Left ventricle myocardium inferior (tissue), 1 donor: ENCODE measurements at places on chromosomes 1 and 21. TPM values are rescaled to one million over a fixed set of nuclear protein-coding genes. Genes with fewer than 3 reads are reported as not detected.

DNA sequence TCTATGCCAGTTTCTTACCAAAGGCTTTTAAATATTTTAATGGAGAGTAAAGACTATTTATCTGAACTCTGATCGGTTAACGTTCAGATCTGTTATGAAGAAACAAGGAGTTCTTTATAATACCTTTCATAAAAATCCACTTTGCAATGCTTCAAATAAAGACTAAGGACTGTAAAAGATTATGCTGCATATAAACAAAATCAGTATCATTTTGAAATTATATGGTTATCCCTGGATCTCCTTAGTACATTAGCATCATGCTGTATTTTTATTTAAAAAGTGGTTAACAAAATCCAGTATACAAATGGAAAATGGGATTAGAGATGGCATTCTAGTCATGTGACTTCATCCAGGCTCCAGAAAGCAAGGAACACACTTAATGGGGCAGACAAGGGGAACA lies 386.8 kb downstream of the LMO4 start:
- H3K27ac ChIP-seq: no peak overlapping the region
- no peak overlapping the region for H3K4me3 ChIP-seq
- no peaks in the 10 kb centered on the region for H3K36me3 ChIP-seq
- no peaks in the 10 kb centered on the region for H3K27me3 ChIP-seq

DNA sequence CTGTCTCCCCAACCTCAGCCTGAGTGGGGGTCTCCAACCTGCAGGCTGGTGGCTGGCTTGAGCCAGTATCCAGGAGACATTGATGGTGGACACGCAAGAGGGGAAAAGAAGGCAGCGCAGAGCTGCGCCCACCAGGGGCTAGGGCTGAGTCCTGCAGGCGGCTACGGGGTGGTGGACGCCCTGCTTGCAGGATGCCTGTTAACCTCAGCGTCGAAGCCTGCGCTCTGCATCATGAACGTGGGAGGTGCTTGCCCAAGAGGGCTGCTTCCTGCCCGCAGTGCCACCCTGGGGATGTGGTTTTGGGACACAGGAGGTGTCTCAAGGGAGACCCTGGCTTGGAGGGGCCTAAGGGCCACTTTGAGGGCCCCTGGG lies 11.6 kb downstream of the CFAP410 start:
- no peak overlapping the region for H3K4me3 ChIP-seq
- peaks cover 47% of the 10 kb centered on the region for H3K36me3 ChIP-seq
- no peaks in the 10 kb centered on the region for H3K27me3 ChIP-seq
- H3K4me1 ChIP-seq: no peaks in the 10 kb centered on the region

GRCh38 chr1:170853302-170853701 lies 82.0 kb upstream of the MROH9 start:
- no peak overlapping the region for H3K27ac ChIP-seq
- no peaks in the 10 kb centered on the region for H3K36me3 ChIP-seq
- no peaks in the 10 kb centered on the region for H3K27me3 ChIP-seq
- DNase-seq: no peak
- H3K4me1 ChIP-seq: no peaks in the 10 kb centered on the region

DNA sequence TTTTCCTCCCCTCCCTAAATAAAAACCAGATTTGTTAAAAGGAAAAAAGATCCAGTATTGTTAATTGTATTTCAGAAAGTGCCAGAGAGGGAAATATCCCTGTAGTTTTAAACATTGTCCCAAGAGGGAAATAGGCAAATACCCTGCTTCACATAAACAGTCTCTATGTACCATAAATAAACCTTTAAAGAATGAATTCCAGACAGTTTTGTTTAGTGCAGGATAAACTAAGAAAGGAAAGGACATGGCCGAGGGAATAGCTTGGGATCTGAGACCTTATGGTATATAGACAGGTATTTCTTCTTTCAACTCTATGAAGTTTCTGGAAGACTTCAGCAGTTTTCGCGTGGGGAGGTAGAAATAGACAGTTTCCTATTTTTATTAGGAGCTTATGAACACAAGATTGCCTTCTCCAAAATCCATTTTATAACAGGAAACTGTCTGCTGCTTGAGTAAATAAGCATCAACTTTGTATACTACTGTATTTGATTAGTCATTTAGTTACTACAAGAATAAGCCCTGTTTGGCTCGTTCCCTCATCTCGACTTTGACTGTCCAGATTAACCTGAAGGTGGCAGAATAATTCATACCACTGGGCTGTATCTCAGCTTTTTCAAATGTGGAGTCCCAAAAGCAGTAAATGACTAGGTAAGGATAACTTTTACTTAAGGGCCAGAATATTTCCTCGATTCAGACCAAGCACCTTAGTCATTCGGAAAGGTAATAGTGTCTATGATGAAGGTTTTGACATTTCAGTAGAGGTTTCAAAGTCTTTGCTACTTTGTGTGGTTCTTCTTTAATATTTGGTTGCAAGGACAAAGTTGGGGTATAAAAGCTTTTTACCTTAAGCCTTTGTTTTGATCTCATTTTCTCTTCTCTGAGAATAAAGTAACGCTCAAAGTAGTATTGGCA lies 177.5 kb downstream of the VPS13D start:
- no peak overlapping the region for H3K4me3 ChIP-seq
- DNase-seq: no peak
- peak overlapping the region; percentile 78 for H3K27ac ChIP-seq
- H3K4me1 ChIP-seq: peaks cover 53% of the 10 kb centered on the region
- no peaks in the 10 kb centered on the region for H3K27me3 ChIP-seq

DNA sequence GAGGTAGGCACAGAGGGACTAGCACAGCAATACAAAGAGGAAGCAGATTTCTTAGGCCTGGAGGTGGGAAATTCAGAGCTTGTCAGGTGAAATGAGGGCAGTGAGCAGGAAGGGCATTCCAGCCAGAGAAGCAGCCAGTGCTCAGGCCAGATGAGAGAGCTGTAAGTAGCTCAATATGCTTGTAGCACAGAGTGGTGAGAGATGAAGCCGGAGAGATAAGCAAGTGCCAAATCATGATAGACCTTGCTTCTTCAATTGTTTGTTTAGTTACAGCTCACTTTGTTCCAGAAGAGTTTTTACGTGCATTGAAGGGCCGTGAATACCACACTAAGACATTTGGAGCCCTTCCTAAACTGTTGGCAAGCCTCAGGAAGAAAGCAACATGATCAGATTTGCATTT lies 42.0 kb upstream of the ADAMTS1 start:
- no peaks in the 10 kb centered on the region for H3K36me3 ChIP-seq
- no peak overlapping the region for H3K4me3 ChIP-seq
- DNase-seq: no peak
- no peaks in the 10 kb centered on the region for H3K27me3 ChIP-seq
- peaks cover 4% of the 10 kb centered on the region for H3K4me1 ChIP-seq

- no peaks in the 10 kb centered on the region for H3K4me1 ChIP-seq
- H3K4me3 ChIP-seq: no peak overlapping the region
- H3K36me3 ChIP-seq: no peaks in the 10 kb centered on the region
Observed at GRCh38 chr1:240424740-240425464, 187.1 kb downstream of the GREM2 start.

DNA sequence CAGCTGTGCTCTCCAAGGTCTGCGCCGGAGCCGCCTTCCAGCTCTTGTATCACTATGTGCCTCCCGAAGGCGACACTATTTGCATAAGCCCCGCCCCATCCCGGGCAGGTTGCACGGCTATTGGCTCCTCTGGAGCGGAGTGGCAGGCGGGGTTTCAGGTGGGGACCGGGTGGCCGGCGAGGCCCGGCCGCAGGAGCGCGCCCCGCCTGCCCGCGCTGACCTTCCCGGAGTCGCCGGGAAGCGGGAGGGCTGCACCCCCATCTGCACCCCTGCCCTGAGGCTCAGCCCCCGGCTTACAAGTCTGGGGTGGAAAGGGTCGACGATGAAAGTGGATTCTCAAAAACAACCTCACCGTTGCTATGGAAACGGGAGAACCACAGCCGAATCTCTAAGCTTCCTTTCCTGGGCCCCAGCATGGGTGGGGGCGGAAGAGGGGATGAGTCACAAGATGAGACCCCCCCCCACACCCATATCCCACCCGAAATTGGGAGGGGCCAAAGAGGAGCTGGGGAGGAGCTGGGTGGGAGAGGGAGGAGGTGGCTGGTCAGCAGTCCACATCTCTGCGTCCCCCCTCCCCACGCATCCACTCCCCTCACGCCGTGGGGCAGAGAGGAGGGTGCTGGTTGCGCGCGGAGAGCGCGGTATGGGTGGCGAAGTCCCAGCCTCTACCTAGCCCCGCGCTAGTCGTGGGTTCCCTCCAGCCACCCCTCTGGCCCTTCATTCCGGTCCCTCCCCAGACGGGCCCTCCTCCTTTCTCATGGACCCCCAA lies at the start of gene HPCAL4:
Gene HPCAL4 (minus strand): TSS at position 51 of the 769 bp plus-strand sequence. CDS start 6,830 bp downstream, outside the sequence.
- H3K4me1 ChIP-seq: peaks cover 33% of the 10 kb centered on the region
- H3K4me3 ChIP-seq: peak within 1 kb of the TSS; percentile 64
- peak; percentile 87 for DNase-seq
- no peaks in the 10 kb centered on the region for H3K36me3 ChIP-seq

GRCh38 chr1:158248771-158249170 lies 5.5 kb upstream of the CD1A start:
- H3K27ac ChIP-seq: no peak overlapping the region
- no peak overlapping the region for H3K4me3 ChIP-seq
- peaks cover 4% of the 10 kb centered on the region for H3K4me1 ChIP-seq
- no peaks in the 10 kb centered on the region for H3K27me3 ChIP-seq
- no peaks in the 10 kb centered on the region for H3K36me3 ChIP-seq
- no peak for DNase-seq

Gene KIF14
- total RNA-seq: 0.08 TPM

Gene CCDC181
- total RNA-seq: 1.5 TPM

Gene CNKSR1
- 1.8 TPM for total RNA-seq

Gene KCNE2
- total RNA-seq: not detected

Gene TMCO4
- 8.6 TPM for total RNA-seq

Gene CFHR4
- total RNA-seq: not detected

Gene HPCA
- not detected for total RNA-seq

Gene PDPN
- 16.7 TPM for total RNA-seq

Gene GCSAML
- total RNA-seq: 0.19 TPM

Gene NES
- total RNA-seq: 164 TPM
